ENCODE measurements at places on chromosomes 7 and 10. TPM values are rescaled to one million over a fixed set of nuclear protein-coding genes. Genes with fewer than 3 reads are reported as not detected.

DNA sequence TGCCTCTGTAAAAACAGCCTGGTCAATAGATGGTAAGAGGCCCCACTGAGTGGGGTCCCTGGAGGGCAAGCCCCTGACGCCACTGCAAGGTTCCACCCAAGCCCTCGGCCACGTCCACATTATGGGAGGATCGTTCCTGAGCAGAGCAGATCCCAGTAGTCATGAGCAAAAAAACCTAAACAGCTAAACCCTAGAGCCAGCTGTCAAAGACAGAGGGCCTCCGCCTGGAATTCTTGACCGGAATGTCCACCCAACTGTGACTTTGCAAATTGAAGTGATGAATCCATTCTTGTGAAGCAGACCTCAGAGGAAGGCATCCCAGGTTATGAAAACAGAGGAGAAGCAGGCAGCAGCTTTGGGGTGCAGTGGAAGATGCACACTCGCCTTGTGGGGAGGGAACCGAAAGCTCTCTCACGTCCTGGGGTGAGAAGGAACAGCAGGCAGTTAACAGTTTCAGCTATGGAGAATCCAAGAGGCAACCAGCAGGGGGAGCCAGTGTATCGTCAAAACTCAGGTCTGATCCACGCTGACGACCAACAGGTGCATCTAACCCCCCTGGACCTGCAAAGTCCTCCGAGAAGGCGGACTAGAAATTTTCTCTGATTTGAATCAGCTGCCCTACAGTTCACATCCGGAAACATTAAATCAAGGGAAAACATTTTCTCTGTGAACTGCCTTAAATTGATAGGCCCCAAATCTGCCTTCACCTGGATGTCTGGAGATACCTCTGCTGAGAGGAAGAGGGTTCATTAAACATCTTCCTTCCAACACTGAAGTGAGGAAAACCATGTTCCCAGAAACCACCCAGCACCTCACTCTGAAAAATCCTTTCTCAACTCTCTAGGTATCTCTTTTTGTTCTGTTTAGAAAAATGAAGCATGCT, 139.1 kb upstream of the PFKP start:
- DNase-seq, result no peak

BTBD16 gene
- total RNA-seq, result not detected

- no peak for DNase-seq
Measured at GRCh38 chr7:47622946-47623640, 41.2 kb upstream of the TNS3 start.

COL1A2 gene
- total RNA-seq, result not detected

Data from natural killer cell treated with Interleukin-12 subunit alpha and Interleukin-12 subunit beta and Interleukin-15 and Interleukin-18, amount 100 ng/mL, for 72 hours (primary cell).